ENCODE measurements at places on chromosomes 6 and 20. TPM values are rescaled to one million over a fixed set of nuclear protein-coding genes. Genes with fewer than 3 reads are reported as not detected.

DNA sequence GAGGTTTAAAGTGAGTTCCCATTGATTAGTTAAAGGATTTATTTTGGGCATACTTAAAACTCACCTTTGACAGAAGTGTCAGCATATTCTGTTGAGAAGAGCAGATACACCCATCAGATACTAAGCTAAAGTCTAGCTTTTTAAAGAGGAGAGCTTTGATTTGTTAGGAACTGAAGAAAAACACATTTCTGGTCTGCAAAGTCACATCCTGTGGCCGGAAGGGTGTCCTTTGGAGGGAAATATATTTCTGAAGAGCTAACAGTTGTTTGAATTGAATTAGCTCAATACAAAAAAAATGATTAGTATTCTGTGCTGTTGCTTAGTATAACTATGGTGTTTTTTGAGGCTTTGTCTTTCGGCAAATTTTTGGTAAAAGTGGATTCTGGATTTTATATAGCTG lies 302.7 kb downstream of the RFPL4B start:
- no peak for DNase-seq

NPEPL1 gene
- total RNA-seq, result 21.6 TPM

CCR6 gene
- not detected for total RNA-seq

GRCh38 chr6:137291441-137291840 lies 72.3 kb upstream of the IFNGR1 start:
- no peak for DNase-seq

- DNase-seq, result no peak
Measured at GRCh38 chr6:170212956-170213636, 77.8 kb downstream of the DLL1 start.

DNA sequence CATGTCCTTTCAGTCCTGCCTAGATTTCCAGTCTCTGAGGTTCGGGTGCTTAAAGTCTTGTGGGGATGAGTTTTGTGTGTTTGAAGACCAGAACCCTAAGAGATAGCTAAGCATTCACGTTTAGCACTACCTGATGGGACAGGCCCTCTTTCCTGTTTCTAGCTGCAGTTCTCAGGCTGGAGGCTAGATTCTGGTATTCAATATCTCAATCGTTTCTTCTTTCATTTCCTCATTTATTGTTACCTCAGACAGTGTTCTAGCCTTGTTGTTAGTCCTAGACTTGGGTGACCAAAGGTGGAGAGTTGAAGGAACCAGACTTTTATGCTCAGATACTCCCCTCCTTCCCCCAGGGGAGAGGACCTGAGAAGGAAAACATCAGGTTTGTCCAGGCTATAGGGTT lies 16.8 kb downstream of the CEP250 start:
- DNase-seq, result no peak

- DNase-seq, result no peak
Measured at GRCh38 chr6:164929408-164929977, 379.9 kb downstream of the C6orf118 start.

GRCh38 chr6:917296-917695 lies 224.4 kb upstream of the EXOC2 start:
- DNase-seq, result no peak

ADTRP gene
- 33.5 TPM for total RNA-seq

DNA sequence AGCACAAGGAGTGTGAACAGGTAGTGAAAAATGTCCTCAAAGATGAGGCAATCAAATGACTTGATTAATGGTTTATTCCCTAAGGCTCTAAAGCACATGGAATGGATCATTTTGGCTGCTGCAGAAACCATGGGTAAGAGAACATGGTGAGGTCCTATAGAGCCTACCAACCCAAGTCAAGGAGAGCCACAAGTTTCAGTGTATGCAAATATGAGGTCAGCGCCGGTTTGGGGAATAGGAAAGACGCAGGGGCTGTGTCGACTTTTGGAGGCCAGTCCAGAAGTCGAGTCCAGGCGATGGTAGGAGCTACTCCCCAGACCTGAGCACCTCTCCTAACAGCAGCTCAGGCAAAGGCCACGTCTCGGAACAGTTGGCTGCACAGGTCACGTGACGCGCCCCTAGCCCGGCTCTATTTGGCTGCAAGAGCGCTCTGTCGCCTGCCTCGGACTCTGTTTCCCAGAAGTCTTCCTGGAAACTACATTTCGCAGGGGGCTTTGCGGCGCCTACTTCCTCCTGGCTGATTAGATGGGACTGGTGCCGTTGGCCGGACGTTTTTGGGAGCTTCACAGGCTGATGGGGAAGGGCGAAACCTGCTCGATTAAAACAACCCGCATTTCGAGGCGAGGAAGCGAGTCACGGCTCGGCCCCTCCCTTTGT lies 74.4 kb upstream of the CHD6 start:
- peak; percentile 65 for DNase-seq

DNA sequence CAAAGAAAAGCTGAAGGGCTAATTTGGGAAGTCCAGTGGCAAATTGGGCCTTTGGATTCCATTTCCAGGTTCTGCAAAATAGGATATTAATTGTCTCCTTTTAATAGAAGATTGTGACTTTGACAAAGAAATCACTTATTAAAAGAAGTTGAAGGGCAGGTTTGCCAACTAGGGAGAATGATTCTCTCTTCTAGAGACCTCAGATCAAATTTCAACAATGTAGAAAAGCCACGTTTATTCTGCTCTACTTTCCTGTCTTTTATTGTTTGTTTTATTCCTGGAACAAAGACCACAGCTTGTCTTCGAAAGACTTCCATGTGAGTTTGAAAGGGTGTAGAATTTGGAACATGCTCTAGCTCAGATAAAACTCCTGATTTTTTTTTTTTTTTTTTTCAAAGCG lies 65.5 kb upstream of the PRL start:
- DNase-seq, result no peak

- DNase-seq, result no peak
Measured at GRCh38 chr6:157251586-157252247, 71.6 kb downstream of the TMEM242 start.

GRCh38 chr6:148818939-148819575 lies 72.2 kb downstream of the UST start:
- no peak for DNase-seq

DNA sequence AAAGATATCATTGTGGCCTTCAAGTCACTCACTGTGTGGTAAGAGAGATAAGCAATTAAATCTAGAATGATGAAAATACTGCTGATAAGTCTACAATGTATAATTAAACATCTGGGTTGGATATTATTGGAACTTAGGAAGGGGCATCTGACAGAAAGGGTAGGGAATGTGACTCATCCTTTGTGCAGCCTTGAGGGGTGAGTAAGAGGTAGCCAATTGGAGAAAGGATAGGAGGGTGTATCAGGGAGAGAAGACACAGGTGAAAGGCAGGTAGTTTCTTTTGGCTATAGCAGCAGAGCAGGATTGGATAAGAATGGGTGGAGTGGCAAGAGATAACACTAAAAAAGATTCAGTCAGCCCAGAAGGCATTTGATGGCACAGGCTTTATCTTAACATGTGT lies 182.0 kb downstream of the COL21A1 start:
- DNase-seq, result no peak

DNA sequence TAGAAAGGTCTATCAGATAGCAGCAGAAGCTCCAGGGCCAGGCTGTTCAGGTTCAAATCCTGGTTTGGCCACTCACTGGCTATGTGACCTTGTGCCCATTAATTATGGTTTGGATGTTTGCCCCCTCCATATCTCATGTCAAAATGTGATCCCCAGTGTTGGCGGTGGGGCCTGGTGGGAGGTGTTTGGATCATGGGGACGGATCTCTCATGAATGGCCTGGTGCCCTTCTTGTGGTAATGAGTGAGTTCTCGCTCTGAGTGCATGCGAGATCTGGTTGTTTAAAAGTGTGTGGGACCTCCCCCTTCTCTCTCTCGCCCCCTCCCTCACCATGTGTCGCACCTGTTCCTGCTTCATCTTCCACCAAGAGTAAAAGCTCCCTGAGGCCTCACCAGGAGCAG lies 240.9 kb downstream of the LRFN2 start:
- DNase-seq, result no peak

LIN28B gene
- total RNA-seq, result not detected

PRDM13 gene
- total RNA-seq, result not detected

DNA sequence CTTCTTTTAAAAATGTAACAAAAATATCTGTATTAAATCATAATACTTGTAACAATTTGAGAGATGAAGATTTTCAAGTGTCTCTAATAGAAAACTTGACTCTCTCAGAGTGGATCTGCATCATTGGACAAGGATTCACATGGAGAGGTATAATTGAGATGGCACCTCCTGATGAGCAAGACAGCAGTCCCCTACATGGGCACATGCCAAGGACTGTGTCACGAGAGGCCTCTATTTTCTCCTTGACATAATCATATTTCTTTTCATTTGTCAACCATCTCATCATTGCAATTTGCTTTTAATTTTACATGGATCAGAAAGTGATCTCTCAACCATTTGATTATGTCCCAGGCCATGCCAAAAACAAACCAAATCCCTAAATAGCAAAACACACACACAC lies 206.8 kb upstream of the THEMIS start:
- no peak for DNase-seq

DNA sequence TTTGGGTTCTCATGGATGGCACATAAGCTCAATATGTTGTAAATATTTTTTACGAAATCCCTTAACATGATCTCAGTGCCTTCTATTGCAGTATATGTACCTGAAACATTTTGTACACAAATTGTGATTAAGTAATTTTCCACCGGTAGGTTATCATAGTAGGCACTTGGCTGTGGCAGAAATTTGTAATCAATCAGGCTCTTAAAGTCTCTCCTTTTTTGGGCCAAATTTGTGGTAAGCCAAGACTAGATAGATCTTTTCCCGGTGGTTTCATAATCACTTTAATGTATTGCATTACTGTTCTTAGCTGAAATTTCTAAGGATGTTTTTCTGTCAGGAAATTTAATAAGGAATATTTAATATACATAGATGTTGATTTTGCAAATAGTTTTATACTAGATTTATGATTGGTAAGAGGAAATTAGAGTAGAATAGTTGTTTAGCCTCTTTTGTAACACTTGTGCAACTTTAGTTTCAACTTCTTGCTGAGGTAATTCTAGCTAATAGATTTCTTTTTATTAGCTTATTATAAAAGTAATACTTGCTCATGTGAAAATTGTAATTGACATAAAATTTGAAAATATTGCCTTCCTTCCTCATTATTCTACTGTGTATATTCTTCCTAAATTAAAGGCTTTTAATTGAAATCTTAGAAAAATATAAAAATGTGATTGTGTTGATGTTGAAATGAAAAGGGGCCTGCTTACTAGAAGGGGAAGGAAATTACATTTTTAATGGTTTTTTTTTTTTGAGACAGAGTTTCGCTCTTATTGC lies 3.2 kb downstream of the PCMT1 start:
- DNase-seq, result no peak

GRCh38 chr6:1263039-1263849 lies 48.7 kb upstream of the FOXQ1 start:
- DNase-seq, result no peak

- DNase-seq, result no peak
Measured at GRCh38 chr6:129719692-129720091, 9.7 kb upstream of the ARHGAP18 start.

DNA sequence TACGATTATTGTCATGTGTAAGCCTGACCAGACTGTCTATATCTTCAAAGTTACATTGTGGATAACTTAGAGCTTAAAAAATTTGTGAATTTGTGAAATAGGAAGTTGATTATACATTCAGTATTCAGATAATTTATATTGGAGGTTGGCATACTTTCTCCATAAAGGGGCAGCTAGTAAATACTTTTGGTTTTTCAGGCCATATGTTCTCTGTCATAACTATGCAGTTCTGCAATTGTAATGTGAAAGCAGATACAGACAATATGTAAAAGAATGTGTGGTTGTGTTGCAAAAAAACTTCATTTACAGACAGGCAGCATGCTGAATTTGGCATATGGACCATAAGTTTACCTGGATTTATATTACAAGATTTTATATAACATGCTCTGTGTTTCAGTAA lies 29.3 kb downstream of the HSF2 start:
- no peak for DNase-seq

DNA sequence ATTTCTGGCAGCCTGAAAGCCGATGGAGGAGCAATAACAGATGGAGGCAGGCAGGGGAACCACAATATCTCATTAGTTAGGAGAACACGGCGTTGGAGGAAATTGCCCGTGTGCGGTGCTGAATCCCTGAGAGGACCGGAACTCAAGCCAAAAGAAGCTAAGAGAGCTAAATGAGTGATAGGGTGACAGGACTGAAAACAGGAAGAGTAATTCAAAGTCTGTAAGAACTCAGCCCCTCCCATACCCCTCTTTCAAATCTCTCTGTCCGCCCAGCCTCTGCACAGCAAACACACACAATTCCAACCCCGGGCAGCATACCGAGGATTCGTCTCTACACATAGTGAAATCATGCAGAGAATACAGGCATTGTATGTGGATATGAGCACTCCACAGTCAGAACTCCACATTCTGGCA lies 2.6 kb upstream of the IPCEF1 start:
- DNase-seq, result no peak

DNA sequence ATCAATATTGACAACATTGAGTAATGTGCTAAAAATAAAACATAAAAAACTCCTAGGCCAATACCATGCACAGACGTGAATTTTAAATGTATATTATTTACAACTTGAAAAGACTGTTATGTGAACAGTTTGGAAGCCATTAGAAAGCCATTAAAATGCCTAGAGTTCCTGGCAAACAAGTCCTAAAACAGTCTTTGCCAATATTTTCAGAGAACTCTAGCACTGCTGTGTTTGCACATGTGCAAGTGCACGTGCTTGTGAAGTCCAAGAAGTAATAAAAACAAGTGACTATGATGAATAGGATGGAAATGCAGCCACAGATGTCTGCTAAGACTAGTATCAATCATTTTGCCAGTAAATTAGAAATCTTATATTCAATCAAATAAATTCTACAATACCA lies 1447.6 kb downstream of the GRIK2 start:
- DNase-seq, result no peak

DNA sequence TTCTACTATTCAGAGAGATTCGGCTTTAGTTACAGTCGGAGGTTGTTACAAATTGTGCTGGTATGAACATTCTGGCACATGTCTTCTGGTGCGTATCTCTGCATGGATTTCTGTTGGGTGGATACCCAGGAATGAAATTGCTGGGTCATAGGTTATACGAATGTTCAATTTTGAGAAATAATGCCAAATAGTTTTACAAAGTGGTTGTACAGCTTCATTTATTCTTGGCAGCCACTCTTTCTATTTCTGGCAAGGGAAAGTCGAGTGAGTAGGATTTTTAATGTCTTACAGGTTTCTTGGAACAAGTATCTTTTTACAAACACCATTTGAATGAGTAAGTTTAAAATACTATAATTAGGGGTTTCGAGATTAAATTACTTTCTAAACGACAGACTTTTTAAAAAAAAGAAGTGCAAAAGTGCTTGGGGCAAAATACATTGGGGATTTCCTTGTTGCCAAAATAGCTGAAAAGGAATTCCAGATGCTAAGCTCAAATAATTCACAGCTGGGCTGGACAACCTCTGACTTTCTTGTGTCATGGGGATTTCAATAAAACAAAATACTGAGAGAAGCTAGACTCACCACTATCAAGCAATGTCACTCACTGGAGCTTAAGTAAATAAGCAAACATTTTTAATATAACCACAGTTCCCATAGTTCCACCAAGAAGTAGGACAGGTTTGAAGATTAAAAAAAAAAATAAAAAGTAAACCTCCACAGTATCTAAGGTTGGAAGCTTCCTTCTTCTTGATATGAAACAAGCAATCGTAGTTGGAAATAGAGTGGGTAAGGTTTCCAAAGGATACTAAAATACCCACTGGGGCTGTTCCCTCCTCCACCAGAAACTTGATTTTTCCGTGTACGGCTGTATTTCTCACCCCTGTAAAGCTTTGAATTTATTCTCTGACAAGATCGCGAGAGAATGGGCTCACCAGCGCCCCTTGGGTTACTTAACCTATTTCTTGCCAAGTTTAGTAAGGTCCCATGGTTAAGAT lies 21.6 kb upstream of the GFOD1 start:
- DNase-seq, result no peak
